ENCODE measurements at places on chromosomes 5 and 9. TPM values are rescaled to one million over a fixed set of nuclear protein-coding genes. Genes with fewer than 3 reads are reported as not detected.

HK3 gene
- total RNA-seq = 0.75 TPM

LECT2 gene
- not detected for total RNA-seq

DNA sequence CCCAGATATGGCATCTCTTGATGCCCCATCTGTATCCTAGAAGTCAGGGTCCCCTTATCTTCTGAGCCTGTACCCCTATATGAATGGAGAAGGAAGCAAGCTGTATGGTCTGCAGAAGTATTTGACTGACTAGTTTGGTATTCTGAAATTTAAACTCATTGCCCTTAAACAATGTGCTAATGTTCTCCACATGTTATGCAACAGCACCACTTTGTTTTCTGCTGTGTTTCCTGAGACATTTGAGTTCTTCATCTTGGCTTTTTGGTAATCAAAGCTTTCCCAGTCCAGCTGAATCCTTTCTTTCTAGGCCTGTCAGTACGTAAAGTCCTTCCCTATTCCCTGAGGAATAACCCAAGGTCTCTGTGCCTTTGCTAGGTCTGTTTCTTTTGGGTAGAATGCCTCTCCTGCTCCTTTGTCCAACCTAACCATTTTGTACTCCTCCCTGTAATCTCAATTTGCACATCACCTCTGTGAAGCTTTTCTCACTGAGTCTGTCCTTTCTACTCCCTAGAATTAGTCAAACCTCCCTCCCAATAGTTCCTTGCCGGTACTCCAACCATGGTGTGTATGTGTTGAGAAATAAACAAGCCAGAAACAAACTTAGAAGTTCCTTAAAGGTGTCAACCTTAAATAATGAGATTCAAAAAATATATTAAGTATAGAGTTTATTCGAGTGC lies 72.1 kb upstream of the HSPB3 start:
- DNase-seq = no peak

IL13 gene
- total RNA-seq = not detected

- no peak for DNase-seq
Measured at GRCh38 chr9:85079349-85079748, 409.8 kb downstream of the NTRK2 start.

FEM1C gene
- total RNA-seq = 16.7 TPM

DNA sequence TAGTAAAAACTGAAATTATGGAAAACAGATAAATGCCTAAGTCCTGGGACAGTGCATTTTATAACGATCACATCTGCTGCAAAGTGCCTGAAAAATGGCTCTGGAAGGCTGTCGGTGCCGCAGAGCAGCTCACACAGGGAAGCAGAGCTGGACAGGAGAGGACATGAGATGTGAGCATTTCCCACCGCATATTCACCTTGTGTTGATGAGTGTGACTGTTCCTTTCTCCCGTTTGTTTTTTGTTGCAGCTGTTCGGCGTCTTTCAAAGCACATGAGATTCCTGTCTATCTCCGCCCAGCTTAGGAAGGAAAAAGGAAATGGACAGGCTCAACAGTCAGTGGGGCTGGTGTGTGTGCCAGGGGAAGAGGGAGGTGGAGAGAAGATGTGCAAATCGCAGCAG lies 164.9 kb upstream of the SEMA6A start:
- DNase-seq = peak; percentile 72

RARS1 gene
- 92.5 TPM for total RNA-seq

DNA sequence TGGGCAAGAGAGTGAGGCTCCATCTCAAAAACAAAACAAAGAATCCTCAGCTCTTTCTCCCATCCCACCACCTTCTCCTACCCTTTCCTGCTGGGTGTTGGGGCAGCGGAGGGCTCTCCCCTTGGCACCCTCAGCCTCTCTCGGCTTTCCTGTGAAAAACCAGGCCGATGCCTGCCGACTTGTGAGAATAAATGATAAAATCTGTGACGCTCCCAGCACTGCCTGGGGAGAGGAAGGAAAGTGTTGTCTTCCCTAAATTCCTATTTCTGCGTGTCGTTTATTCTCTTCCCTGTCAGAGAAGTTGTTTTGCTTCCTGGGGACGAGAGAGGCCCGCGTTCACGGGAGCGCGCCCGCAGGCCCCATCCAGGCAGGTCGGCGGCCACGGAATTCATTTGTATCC lies 19.7 kb downstream of the NEK6 start:
- DNase-seq = no peak

DNA sequence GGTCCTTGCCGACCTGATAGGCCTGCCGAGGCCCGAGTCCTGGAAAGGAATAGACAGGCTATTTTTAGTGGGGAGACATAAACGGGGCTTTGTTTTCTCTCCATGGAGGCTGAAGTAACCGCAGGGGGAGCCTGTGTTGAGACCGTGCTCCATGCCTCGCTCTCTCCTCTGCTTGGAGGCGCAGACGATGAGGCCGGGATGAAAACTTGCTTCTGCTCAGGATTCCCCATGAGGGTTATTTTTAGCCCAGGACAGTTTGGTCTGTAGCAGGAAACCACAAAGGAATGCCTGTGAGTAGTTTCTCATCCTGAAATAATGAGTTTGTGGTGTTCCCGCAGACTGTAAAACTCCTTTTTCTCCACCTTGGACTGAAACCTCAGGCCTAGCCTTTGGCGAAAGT lies 81.9 kb upstream of the RARS1 start:
- peak; percentile 16 for DNase-seq

DNA sequence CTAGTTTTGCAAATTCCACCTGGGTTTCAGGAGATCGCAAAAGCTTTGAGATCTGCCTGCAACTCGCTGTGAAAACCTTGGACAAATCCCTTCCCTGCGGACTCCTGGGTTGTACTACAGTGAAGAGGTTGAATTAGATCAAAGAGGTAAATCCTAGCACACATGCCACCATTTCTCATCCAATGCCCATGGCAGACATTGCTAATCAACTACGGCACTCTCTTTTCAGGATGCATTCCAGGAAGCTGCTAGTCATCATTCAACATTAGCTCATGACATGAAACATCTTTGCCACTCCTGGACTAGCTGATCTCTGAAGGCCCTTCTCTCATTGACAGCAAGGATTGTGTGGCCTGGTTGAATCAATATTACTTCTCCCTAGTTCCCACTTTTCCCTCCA lies 46.1 kb downstream of the PCDH1 start:
- no peak for DNase-seq

- DNase-seq = no peak
Measured at GRCh38 chr9:136241542-136241941, 4.1 kb downstream of the QSOX2 start.

ORM1 gene
- 0.49 TPM for total RNA-seq

GRCh38 chr5:1294835-1295649 lies at the start of gene TERT:
Gene TERT, minus strand, starts transcription at chr5:1295068. Its CDS starts 79 bp downstream, at chr5:1294989.
- DNase-seq = no peak

DNA sequence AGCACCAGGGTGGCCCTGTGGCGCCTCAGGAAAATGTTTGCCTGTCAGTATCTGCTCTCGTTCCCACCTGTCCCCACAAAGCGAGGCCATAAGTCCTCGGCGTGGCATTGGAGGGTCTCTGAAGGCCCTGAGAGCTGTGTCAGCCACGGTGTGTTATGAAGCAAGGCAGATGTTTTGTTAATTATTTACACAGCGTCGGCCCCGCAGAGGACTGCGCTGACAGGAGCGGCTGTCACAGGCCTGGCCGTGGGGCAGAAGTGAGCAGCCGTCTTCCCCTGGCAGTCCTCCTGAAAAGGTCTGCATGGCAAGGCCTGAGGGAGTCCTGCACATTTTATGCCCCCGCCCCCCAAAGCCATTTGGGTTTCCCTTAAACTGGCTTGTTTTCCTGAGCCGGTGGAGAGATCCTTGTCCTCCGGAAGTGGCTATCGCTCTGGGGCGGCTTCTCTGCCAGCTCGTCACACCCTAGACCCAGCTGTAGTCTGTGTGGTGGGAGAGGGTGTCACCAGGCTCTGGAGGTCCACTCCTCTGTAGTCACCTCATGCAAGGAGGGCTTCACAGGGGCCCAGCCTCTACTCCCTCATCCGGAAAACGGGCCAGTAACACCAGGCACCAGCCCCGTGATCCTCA lies 6.2 kb downstream of the NEK6 start:
- peak; percentile 55 for DNase-seq

- no peak for DNase-seq
Measured at GRCh38 chr9:23693374-23693773, 132.7 kb downstream of the ELAVL2 start.

RNF180 gene
- total RNA-seq = 2.3 TPM

CAVIN4 gene
- total RNA-seq = 182 TPM

All from muscle of leg (tissue), 16 donors.